Jurkat, Clone E6-1 (cell line): ENCODE measurements at places on chromosomes 3 and 15.

DNA sequence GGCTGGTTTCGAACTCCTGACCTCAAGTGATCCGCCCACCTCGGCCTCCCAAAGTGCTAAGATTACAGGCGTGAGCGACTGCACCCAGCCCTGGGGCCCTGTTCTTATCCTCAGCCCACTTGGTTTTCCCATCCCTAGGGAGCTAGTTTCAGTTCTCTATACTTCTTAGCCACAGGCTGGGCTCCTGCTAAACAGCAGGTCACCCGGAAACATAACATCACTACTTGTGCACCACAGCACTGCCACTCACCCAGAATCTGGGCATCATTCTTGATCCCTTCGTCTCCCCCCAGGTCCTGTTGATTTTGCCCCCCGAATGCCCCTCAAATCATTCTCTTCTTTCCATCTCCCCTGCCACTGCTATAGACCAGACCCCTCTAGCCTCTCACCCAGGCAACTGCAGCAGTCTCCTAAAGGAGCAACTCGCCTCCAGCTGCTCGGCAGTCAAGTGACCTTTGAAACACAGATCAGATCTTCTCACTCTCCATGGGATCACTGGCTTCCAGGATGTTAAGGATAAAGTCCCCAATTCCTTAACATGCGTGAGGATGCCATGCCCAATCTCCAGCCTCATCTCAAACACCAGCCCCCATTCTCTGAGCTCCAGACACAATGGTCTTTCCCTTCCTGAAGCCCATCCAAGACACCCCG, 5.6 kb upstream of the AP3S2 start:
- no peak for DNase-seq

DNA sequence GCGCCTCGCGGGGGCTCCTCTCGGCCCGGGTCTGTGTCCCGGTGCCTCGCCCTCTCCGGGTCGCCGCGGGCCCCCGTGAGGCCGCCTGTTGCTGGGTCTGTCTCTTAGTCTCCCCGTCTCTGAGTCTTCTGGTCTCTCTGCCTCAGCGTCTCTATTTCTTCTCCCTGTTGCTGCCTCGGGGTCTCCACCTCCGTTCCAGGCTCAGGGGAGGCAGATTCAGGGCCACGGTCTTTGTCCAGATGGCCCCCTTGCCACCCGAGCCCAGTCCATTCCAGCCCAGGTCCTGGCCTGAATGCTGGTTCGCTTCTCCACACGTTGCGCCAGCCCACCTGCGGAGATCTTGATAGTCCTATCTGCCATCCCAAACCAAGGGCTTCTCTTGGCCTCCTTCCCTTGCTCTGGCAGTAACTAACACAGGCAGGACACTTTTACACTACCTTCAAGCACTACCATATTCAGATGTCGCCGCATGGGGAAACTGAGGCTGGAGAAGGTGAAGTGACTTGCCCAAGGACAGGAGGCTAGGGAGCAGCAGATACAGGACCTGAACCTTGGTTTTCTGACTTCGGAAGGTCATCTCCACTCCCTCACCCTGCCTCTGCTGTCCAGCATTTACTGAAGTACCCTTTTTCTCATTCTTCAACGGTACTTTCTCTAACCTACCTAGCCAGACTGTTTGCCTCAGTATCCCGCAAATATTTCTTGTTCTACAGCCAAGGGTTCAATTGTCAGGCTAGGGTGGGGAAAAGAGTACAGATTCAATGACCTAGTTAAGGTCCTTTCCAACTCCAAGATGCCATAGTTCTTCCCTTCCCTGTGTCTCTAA, 616 bp upstream of the IGDCC4 start:
- no peak for DNase-seq

DNA sequence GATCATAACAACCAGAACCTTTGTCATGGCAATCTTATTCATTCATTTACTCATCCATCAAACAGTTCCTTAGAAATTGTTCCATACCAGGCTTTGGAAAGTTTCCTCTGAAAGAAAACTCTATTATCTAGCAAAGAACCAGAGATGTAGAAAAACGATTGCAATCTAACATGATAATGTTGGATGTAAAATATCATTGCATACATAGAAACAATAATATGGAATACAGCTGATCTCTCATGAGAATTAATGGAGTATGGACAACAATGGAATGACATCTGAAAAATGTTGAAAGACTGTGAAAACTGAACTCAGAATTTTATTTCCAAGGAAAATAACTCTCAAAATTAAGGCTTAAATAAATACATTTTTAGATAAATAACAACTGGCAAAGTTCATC, 665.4 kb downstream of the NLGN1 start:
- DNase-seq, result no peak

DNA sequence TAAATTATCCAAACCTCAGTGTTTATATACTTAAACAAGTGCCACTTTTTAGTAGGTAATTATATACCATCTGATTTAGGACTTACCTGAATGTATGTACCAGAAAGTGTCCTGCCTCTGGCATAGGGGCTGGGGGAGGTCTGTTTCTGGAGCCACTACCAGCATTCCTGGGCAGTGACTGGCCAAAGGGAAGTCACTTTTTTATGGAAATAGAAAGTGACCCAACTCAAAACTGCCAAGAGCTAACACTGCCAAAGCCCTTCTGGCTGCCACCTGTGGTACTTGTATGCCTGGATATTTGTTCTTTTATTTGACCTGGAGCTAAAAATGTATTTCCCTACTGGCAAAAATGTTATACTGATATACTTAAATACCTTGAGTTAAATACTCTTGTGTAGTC, 42.7 kb downstream of the ESYT3 start:
- DNase-seq, result no peak

DNA sequence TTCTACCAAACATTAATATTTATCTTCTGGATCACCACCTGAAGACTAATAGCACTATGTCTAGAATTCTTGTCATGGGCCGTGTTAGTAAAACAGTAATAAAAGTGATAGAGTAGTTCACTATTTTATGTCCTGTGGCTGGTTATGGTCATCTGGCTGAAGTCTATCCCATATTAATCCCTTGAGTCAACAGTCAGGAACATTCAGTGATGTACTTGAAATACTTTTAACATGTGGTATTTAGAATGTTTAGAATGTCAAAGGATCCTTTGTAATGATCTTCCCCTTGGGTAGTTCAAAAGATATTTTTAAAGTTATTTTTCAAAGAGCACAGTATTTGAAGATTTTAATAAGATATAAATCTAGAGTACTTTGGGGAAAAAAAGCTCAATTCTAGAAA, 117.0 kb downstream of the MBNL1 start:
- no peak for DNase-seq

DNA sequence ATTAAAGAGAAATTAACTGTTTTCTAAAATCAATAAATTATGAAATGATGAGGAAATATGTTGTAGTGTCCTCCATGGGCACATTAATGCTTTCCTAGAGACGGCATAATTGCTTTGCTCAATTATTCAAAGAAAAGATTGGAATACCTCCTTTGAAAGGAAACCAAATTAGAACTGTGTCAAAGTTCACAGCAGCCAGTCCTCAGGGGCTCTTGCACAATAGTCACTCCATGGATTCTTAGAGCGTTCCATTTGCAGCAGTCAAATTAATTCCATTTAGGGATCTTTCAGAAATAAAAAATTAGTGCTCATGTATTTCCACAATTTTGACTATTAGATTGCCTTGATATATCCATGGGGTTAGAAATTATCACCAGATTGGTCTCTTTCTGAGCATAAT, 841.6 kb upstream of the DPPA4 start:
- no peak for DNase-seq

DNA sequence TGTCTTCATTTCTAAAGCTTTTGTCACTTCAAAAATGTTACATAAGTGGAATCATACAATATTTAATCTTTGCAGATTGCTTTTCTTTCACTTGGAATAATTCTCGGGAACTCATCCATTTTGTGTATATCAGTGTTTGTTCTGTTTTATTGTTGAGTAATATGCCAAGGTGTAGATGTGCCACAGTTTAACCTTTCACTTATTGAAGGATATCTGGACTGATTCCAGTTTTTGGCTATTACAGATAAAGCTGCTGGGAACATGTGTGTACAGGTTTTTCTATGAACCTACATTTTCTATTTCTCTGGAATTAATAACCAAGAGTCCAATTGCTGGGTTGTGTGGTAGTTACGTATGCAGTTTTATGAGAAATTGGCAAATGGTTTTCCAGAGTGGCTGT, 334.9 kb downstream of the PTPRG start:
- DNase-seq, result no peak

GRCh38 chr3:52185311-52185710, 12.6 kb upstream of the ALAS1 start:
- no peak for DNase-seq
